ENCODE measurements at places on chromosomes 16 and 17.
A peak's percentile ranks its signal among the peaks of the same experiment; 100 is the strongest.

- H3K36me3 ChIP-seq, result no peaks in the 10 kb centered on the region
- peaks cover 49% of the 10 kb centered on the region for H3K27me3 ChIP-seq
- H3K27ac ChIP-seq, result no peak overlapping the region
- H3K4me3 ChIP-seq, result no peak overlapping the region
These were observed 4.2 kb downstream of the SMPD3 start for GRCh38 chr16:68444056-68444657.

DNA sequence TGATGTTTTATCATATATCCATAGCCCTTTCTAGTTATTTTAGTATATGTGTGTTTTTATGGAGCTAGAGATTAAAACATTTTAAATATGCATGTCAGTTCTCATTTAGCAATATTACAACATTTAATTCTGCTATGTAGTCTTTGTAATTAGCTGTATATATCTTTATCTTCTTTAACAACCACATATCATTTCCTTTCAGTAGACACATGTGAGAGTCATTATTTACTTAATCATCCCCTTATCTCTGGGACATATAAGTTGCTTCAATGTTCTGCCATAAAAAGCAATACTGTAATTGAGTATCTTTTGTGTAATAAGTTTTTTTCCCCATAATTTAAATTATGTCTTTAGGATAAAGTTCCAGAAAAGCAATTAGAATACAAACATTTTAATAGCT is 52.0 kb upstream of the CLEC3A start:
- H3K36me3 ChIP-seq, result no peaks in the 10 kb centered on the region
- no peak overlapping the region for H3K27ac ChIP-seq
- peaks cover 18% of the 10 kb centered on the region for H3K27me3 ChIP-seq
- no peak overlapping the region for H3K4me3 ChIP-seq
- no peaks in the 10 kb centered on the region for H3K4me1 ChIP-seq

GRCh38 chr17:74744349-74744713 is 4.1 kb upstream of the NHERF1 start:
- peak overlapping the region; percentile 15 for H3K4me3 ChIP-seq
- H3K4me1 ChIP-seq, result peaks cover 64% of the 10 kb centered on the region
- no peak overlapping the region for H3K27ac ChIP-seq
- no peaks in the 10 kb centered on the region for H3K27me3 ChIP-seq
- H3K36me3 ChIP-seq, result peaks cover 2% of the 10 kb centered on the region

DNA sequence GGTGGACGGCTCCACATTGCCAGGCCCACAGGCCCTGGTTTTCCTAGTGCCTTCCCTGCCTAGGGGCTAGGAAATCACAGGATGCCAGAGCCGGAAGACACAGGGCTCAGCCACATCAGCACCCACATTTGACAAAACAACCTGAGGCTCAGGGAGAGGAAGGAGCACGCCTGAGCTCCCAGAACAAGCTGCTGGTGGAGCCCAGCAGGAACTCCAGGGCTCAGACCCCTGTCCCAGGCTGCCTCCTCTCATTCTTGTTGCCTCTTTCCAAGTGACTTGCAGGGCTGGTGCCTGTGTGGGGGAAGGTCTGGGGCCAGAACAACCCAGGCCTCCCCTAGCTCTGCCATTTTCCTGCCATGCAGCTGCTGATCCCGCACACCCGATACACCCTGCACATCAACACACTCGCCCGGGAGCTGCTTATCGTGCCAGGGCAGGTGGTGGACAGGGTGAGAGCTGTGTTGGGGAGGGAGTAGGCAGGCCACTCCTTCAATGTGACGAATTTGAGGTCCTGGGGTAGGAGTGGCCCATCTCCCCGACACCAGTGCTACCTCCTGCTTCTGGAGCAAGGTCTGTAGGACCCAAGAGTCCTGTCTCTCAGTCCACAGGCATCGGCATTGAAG is 7.6 kb downstream of the ALOX15B start:
- H3K27me3 ChIP-seq, result no peaks in the 10 kb centered on the region
- no peak for DNase-seq
- H3K4me3 ChIP-seq, result no peak overlapping the region

- no peak overlapping the region for H3K4me3 ChIP-seq
- no peak overlapping the region for H3K27ac ChIP-seq
- no peak for DNase-seq
- H3K27me3 ChIP-seq, result no peaks in the 10 kb centered on the region
These were observed 10.8 kb downstream of the TMEM235 start for GRCh38 chr17:78242024-78242742.

GRCh38 chr17:51765282-51766135 is 393.0 kb downstream of the CA10 start:
- H3K4me1 ChIP-seq, result peaks cover 8% of the 10 kb centered on the region
- no peak overlapping the region for H3K27ac ChIP-seq
- DNase-seq, result no peak

GRCh38 chr17:50731575-50732460 is 12.4 kb downstream of the LUC7L3 start:
- DNase-seq, result no peak
- H3K36me3 ChIP-seq, result peaks cover 9% of the 10 kb centered on the region
- peak overlapping the region; percentile 86 for H3K27ac ChIP-seq
- no peaks in the 10 kb centered on the region for H3K27me3 ChIP-seq

DNA sequence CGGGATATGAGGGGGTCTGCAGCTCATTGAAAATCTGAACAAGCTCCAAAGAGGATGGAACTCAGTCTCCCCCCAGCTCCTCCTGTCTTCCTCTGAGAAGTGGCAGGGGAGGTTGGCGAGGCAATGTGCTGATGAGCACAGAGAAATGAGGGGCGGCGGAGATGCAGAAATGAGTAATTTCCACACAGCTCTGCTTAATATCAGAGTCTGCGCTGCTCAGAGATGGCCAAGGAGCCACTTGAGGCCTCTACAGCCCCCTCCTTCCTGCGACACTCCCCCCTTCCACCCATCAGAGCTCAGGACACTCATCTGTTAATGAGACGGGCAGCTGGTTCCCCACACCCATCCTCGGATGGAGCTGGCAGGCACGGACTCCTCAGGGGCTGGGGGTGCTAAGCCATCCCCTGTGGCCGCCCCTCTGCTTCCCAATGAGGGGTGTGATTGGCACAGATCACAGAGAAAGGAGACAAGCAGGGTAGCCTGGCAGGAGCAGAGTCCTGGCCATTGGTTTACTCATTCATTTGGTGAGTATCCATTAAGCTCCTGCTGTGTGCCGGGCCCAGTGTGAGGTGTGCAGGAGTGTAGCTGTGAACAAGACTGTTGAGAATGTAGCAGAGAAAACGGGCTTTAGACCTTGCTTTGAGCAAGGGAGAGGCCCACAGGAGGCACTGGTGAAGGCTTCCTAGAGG is 12.7 kb upstream of the CRHR1 start:
- no peaks in the 10 kb centered on the region for H3K36me3 ChIP-seq
- no peak overlapping the region for H3K4me3 ChIP-seq
- peaks cover 75% of the 10 kb centered on the region for H3K27me3 ChIP-seq
- H3K4me1 ChIP-seq, result no peaks in the 10 kb centered on the region

DNA sequence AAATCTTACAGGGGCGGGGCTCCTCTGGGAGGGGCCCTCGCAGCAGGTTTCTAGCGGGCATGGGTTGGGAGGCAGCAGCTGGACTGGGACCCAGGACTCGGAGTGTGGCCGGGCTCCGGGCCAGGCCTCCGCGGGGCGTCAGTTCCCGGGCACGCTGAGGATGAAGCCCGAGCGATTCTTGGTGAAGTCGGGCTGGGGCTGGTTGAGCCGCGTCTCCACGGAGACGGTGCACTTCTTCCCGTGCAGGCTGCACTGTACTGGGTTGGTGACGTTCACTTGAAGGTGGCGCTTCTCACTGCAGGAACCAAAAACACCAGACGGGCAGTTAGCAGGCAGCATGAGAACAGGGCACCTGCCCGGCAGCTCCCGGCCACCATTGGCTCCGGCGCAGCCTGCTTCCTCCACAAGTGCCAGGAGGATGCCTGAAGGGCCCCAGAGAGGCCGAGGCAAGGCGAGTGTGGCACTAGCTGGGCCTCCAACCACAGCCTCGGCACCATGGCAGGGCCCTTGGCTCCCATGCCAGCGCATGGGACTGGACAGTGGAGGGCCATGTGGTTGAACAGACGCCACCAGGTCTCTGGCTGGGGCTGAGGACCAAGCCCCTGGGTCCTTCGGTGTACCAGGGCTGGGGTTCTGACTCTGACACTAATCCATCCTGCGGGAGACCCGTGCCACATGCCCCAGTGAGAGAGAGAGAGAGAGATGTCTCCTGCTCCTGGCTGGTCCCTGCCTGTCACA is 8.0 kb downstream of the CDK5R1 start:
- H3K27ac ChIP-seq, result no peak overlapping the region
- H3K4me3 ChIP-seq, result peak overlapping the region; percentile 73
- DNase-seq, result no peak
- peaks cover 10% of the 10 kb centered on the region for H3K36me3 ChIP-seq

- H3K27ac ChIP-seq, result no peak overlapping the region
- no peaks in the 10 kb centered on the region for H3K36me3 ChIP-seq
- H3K27me3 ChIP-seq, result peaks cover 47% of the 10 kb centered on the region
- H3K4me3 ChIP-seq, result no peak overlapping the region
These were observed 923 bp downstream of the TLCD3B start for GRCh38 chr16:30030011-30030685.

DNA sequence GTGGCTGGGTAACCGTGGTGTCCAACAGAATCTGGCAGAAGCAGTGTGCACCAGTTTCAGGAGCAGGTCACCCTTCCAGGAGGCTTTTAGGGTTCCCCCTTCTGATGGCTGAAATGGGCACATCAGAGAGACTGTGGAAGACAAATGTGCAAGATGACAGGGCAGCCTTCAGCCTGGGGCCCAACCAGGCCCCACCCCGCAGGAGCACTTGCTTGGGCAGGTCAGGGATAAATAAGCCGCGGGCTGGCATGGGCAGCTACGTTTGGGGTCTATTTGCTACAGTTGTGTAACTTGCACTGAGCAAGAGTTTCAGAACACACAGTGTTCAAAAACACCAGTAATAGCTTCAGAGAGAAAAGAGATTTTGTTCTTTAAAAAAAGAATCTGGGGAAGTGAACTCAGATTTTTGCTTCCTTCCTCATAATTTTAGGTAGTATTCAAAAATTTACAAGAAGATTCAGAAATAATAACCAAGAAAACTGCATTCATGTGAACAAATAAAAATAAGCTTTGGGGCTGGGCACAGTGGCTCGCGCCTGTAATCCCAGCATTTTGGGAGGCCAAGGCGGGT is 44.9 kb upstream of the BAHCC1 start:
- H3K27me3 ChIP-seq, result peaks cover 24% of the 10 kb centered on the region
- DNase-seq, result no peak
- H3K27ac ChIP-seq, result no peak overlapping the region
- no peak overlapping the region for H3K4me3 ChIP-seq
- H3K36me3 ChIP-seq, result no peaks in the 10 kb centered on the region
